Nucleus accumbens (tissue), 56 donors: ENCODE measurements at places on chromosomes 11 and 22.

- no peak for DNase-seq
These were observed 63.8 kb upstream of the ARHGAP20 start for GRCh38 chr11:110776081-110776480.

DNA sequence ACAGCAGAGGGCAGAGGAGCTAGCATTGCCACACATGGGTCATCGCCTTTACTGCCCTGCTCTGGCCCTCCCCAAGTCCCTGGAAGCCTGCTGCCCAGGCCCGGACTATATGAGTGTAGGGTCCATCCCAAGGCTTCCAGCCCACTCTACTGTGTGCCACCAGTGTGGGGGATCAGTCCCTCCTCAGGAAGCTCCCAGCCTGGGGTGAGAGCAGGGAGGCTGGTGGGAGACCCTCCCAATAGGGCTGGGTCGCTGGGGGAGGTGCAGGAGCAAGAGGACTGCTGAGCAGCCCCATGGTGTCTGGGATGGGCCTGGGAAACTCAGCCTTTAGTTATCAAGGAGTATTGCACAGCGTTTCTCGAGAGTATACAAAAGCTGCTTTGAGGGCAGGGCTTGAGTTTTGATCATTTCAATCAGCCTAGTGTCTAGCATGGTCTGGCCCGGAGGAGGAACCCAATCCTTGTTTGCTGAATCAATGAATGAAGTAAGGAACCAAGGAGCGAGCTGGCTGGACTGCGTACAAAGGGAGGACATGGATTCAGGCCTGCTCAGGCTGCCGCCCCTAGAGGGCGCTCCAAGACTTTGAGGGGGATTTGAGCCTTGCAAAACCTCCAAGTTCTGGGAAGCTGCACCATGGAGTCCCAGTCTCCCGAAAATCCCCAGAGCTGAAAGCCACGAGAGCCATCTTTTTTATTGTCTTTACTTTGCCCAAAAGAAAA lies 89.0 kb upstream of the PARVA start:
- DNase-seq: peak; percentile 63

GRCh38 chr11:8111636-8112035 lies 30.6 kb downstream of the TUB start:
- DNase-seq: no peak

DNA sequence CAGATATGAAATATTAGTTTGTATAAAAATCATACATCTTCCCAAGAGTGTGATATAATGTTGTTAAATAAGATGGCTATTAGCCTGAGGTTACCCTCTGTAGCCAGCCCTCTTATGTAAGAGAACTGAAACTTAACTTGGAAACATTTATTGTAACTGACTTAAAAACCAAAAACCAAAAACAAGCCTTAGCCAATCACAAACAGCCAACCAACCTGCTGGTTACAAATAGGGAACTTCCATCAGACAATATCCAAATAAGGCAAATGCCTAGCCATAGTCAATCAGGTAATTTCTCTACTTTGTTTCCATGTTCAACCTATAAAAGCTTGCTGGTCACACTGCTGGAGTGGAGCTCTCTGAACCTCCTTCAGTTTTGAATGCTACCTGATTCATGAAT lies 14.1 kb downstream of the KBTBD3 start:
- no peak for DNase-seq

DNA sequence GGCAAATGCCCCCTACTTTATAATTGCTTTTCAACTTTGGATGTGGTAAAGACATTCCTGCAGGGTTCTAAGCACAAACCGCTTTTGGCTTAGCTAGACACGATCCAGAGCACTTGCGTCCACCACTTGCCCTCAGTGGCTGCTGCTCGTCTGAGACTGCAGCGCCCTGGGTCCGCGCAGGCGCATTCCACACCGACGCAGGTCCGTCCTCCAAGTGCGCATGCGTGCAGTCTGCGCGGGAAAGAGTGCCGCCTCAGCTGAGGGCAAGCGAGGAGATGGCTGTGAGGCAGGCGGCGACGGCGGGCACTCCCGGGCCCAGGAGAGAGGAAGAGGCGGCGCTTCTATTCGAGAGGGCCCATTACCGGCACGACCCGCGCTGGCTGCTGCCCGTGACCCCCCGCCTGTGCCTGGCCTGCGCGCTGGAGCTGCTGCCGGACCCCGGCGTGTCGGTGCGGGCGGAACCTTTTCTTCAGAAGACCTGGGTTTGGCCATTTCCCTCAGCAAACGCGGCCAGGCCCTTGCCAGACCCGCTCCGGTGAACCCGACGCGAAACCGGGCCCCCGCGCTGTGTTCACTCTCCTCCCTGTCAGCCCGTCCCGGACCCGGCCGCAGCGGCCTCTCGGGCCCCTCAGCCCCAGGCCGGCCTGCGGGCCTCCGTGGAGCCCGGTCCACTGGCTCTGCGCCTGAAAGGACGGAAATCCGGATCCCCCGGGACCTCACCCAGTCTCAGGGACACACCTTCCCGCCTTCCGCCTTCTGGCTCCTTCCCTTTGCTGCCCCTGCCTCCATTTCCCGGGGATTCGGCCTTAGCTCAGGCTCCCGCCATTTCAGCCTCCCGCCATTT lies at the start of gene MEI1:
MEI1 (plus strand) TSS at position 240 of the 844 bp plus-strand sequence; CDS start at position 276, 36 bp downstream.
- DNase-seq: peak; percentile 68
